ENCODE measurements at places on chromosomes 2 and 18.

DNA sequence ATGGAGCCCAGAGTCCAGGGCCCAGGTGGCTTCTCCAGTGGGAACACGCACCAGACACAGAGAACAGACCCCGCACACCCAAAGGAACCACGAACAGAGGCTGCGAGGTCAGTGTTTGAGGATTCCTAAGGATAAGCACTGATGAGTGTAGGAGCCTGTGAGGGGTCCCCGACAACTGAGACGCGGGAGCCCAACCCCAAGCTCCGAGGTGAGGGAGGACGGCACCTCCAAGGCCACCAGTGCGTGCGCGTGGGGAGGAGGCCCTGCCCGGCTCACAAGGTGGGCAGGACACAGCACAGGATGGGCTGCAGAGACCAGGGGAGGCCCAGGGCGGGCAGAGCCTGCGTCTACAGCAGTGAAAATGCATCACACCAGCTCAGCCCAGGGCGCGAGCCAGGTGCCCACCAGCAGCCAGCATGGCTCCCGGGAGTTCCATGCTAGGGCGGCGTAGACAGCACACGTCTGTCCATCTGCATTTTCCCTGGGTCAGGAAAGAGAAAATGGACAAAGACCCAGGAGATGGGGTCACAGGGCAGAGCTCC lies 189.1 kb downstream of the EIPR1 start:
- no peak for DNase-seq

- no peak for DNase-seq
These were observed 8.4 kb downstream of the POU3F3 start for GRCh38 chr2:104862058-104862941.

GRCh38 chr2:141038341-141038740 lies 1092.5 kb downstream of the LRP1B start:
- DNase-seq, result no peak

DNA sequence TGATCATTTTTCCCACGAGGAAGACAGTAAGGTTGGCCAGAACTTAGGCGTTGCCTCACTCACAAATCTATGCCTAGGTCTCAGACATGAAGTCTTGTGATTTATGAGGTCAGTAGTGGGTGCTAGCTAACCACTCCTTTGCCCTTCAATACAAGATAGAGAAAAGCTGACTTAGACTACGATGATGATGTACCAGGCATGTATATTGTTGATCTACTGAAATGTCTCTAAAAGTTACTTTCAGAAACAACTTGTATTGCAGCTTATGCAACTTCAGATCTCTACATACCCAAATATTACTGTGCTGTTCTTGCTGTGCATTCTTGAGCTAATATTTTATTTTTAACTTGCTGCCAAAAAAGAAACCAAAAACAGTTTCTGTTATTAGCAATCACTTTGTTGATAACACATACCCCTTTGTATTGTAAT lies 30.6 kb downstream of the MAPRE2 start:
- no peak for DNase-seq

GRCh38 chr2:83602753-83603152 lies 856.3 kb downstream of the SUCLG1 start:
- DNase-seq, result no peak

DNA sequence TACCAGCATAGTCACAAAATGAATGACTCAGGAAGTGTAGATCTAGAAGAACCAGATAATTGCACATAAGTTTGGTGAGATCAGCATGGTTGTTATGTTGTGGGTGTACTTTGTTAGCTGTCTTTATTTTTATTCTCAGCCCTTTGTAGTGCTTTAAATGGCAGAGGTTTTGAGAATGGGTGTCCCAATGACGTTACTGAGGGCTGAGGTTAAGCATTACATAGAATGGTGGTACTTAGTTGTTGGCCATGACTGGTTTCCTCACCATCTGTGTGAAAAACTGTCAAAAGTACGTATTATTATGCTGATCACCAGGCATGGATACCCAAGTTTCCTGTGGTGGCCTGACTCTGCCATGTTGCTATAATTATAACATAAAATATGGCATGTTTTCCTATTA lies 165.8 kb downstream of the UBE2E3 start:
- DNase-seq, result no peak

DNA sequence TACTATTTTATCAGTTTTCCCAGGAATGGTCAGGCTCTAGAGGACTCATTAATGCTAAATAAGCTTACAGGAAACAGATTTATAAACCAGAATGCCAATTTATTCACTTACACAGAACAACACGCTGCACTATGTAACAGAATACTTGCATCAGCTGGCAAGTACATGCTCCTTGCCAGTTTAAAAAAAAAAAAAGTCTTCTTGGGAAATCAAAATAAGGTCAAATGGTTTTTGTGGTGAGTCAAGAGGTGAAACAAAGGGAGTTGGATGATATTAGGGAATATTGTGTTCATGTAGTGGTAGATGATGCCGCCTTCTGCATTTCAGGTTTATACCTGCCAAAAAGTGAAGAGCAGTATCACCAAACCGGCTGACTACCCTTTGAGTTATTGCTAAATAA lies 1322.1 kb upstream of the ZEB2 start:
- no peak for DNase-seq

DNA sequence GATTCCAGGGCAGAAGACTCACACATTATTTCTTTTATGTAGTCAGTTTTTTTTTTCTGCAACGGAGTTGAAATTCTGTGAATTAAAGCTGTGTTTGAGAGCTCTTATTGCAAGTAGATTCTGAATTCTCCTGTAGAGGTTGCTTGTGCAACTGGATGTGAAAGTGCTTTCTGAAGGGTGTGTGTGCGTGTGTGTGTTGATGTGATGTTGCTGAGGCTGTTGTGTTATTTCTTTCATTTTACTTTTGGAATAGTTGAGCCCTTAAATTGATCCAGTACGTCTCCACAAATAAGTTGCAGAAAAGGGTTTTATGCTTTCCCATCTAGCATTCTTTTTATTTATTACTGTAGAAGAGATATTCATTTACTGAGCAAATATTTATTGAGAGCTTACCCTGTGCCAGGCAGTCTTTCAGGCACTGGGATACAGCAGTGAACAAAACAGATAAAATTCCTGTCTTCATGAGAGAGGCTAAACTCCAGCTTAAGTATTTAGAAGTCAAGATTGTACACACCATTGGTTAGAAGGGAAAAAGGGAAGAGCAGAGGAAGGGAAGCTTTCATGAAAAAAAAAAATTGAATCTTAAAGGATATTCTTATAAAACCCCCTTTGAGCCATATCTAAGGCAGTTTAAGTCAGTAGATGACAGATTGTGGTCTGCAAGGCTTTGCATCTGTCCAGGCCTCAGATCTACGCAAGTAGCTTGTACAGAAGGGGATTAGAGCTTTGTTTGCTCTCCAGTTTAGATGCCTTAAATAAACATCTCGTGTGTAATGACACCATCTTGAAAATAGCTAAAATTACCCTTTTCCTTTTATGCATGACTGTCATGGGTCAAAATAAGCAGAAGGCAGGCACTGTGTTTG lies 58.2 kb downstream of the MYO1B start:
- no peak for DNase-seq

DNA sequence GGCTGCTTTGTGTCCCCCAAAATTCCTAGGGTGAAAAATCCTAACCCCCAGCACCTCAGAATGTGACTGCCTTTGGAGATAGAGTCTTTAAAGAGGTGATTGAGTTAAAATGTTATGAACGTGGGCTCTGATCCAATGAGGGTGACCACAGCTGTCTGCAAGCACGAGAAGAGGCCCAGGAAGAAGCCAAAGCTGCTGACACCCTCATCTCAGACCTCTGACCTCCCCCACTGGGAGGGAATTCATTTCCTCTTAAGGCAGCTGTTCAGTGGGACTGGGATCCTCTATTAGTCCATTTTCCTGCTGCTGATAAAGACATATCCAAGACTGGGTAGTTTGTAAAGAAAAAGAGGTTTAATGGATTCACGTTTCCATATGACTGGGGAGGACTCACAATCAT lies 544.4 kb downstream of the DCDC2C start:
- no peak for DNase-seq

DNA sequence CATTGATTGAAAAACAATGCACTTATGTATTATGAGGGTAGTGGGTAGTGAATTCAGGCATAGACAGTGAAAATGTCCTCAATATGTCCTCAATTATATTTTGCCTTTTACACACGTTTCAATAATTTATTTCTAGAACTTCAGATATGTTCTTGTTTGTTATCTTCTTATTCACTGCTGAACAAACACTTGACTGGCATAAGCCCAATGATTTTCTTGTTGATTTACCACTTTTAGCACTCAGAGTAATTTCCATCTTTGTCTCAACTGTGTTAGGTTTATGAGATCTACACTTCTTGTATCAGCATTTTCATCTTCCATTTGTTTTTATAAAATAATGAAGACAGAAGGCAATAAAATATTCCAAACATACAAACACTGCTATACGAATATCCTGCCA lies 61.8 kb upstream of the DCC start:
- no peak for DNase-seq

GRCh38 chr2:142435847-142436246 lies 305.0 kb upstream of the LRP1B start:
- DNase-seq, result no peak

GRCh38 chr2:10016802-10017258 lies 26.5 kb upstream of the KLF11 start:
- DNase-seq, result no peak

- no peak for DNase-seq
These were observed 239.0 kb downstream of the CCDC178 start for GRCh38 chr18:33201509-33201926.

GRCh38 chr2:231890896-231891513 lies 35.2 kb downstream of the NPPC start:
- no peak for DNase-seq

GRCh38 chr18:59655676-59656075 lies 41.5 kb downstream of the CCBE1 start:
- no peak for DNase-seq

- no peak for DNase-seq
These were observed 18.8 kb downstream of the TM4SF20 start for GRCh38 chr2:227360351-227360750.

GRCh38 chr18:34159691-34160185 lies 65.0 kb downstream of the NOL4 start:
- no peak for DNase-seq

DNA sequence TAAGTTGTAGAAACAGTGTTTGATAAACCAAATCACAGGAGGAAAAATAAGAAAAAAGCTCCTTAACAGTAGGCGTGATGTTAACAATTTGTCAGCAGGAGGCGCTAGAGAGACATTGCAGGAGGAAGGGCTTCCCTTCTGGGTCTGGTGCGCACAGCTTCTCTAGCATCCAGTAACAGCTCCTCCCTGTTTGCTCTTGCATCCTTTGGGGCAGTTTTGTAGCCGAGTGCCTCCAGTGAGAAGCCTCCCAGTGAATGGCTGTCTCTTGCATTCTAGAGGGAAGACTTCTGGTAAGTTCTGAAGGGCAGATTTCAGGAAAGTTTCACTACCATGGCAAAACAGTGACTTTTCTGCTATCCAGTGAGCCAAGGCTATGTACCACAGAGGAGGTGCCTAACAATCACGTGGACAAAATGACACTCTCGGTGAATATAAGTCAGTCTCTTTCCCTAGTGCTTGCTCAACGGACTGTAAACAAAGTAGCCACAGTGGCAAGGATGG lies 9.5 kb upstream of the ZNF396 start:
- DNase-seq, result peak; percentile 24

DNA sequence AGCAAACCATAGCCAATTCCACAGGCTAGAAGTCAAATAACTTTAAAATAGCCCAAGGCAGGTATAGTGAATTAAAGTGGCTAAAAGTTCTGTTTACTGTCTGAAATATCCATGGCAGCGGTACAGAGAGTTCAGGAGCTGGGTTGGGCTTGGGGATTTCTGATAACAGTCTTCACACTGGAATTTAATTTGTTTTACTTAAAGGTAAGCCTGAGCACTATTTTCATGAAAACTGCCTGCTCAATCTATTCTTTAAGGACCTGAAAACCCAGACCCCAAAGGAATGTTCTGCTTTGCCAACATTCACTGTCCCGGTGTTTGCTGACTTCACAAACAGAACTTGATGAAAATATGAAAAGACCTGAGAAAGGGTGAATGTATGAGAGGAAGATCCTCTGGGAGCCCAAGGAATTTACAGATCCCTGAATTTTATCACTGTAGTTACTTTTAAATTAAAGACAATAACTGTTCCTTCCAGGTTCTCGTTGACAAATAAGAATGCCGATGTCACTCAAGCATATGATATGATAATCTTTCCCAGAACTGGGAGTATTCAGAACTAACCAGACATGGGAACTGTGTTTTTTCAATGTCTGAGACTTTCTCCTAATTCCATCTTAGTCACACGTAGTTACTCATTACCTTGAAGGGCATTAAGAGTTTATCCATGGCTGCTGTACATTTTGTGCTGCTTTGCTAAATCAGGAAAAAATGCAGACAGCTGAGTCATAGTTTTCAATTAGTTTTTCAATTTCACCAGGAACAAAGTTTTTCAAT lies 28.3 kb upstream of the ITGB6 start:
- DNase-seq, result no peak

GRCh38 chr2:232295971-232296370 lies 82.6 kb upstream of the ALPP start:
- no peak for DNase-seq

GRCh38 chr2:221747289-221747972 lies 175.3 kb upstream of the EPHA4 start:
- no peak for DNase-seq

DNA sequence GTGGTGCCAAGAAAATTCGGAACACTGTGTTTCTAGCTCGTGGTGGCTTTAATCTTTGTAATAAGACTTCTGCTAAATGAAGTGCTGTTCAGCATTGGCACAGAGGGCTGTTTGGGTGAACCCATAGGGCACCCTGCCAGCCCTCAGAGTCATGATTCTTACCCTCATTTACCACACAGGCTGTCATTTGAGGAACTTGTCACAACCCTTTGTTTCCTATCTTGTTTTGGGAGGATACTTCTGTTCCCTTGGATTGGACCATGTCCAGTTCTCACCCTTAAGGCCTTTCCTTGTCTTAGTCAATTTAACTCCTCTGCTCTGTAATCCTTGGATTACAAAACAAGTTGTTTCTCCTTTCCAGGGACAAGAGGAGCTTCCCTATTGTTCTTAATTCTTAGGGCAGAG lies 225.7 kb downstream of the MTX2 start:
- no peak for DNase-seq

GRCh38 chr18:61817086-61817485 lies 75.7 kb downstream of the RNF152 start:
- DNase-seq, result no peak

DNA sequence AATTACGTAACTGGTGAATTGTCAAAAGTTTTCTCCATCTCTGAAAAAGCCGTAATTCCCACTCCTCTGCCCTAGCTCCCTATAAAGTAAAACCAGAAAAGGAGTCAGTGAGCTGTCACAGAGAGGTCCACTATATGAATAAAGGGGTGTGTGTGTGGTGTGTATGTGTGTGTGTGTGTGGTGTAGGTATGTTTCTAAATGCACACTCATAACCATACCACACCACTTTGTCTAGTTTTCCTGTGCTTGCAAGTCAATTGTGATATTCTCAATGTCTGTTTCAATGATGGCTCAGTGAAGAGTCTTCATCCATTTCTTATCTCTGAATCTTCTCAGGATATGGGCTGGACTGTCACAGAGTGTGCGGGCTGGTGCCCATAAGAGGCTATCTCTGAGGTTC lies 54.8 kb upstream of the CCDC68 start:
- DNase-seq, result no peak
